ENCODE measurements at places on chromosomes 3 and 15.

- no peak for DNase-seq
- H3K27me3 ChIP-seq = peaks cover 3% of the 10 kb centered on the region
- H3K4me3 ChIP-seq = no peak overlapping the region
- H3K4me1 ChIP-seq = no peaks in the 10 kb centered on the region
- no peaks in the 10 kb centered on the region for H3K36me3 ChIP-seq
Measured at GRCh38 chr15:74172701-74173379, 670 bp upstream of the ISLR start.

GRCh38 chr15:69107025-69107620 is 53.3 kb upstream of the GLCE start:
- H3K4me3 ChIP-seq = no peak overlapping the region
- H3K27ac ChIP-seq = peak overlapping the region; percentile 1
- DNase-seq = no peak
- peaks cover 42% of the 10 kb centered on the region for H3K4me1 ChIP-seq

- H3K27me3 ChIP-seq = no peaks in the 10 kb centered on the region
- H3K4me1 ChIP-seq = no peaks in the 10 kb centered on the region
- DNase-seq = no peak
- H3K27ac ChIP-seq = no peak overlapping the region
- no peak overlapping the region for H3K4me3 ChIP-seq
- no peaks in the 10 kb centered on the region for H3K36me3 ChIP-seq
Measured at GRCh38 chr15:87224404-87224803, 1032.1 kb downstream of the NTRK3 start.

DNA sequence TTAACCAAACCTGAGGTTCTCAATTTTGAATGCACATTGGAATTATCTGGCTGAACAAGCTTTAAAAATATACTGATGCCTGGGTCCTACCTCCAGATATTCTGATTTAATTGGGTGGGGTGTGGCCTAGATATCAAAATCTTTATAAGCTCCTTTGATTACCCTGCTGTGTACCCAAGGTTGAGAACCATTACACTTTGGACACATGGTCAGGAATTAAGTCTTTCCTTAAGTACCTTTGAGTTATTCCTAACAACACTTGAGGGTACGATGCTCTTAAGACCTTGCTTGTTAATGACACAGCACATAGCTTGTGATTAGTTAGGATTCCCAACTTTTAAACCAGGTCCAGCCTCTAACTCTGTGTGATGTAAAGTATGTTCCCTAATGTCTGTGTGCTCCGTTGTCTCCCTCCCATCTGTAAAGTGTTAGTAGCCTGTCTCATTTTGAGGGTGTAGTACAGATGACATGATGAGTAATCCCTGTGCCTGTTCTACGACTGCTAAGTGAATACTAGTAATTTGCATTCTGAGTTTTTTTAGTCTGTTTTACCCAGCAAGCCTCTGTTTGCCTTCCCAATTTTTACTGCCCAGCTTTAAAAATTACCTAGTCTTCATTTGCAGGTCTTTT is 154.9 kb downstream of the KLHL25 start:
- peaks cover 46% of the 10 kb centered on the region for H3K4me1 ChIP-seq
- DNase-seq = no peak
- H3K27ac ChIP-seq = peak overlapping the region; percentile 71
- peaks cover 44% of the 10 kb centered on the region for H3K36me3 ChIP-seq
- H3K27me3 ChIP-seq = no peaks in the 10 kb centered on the region

DNA sequence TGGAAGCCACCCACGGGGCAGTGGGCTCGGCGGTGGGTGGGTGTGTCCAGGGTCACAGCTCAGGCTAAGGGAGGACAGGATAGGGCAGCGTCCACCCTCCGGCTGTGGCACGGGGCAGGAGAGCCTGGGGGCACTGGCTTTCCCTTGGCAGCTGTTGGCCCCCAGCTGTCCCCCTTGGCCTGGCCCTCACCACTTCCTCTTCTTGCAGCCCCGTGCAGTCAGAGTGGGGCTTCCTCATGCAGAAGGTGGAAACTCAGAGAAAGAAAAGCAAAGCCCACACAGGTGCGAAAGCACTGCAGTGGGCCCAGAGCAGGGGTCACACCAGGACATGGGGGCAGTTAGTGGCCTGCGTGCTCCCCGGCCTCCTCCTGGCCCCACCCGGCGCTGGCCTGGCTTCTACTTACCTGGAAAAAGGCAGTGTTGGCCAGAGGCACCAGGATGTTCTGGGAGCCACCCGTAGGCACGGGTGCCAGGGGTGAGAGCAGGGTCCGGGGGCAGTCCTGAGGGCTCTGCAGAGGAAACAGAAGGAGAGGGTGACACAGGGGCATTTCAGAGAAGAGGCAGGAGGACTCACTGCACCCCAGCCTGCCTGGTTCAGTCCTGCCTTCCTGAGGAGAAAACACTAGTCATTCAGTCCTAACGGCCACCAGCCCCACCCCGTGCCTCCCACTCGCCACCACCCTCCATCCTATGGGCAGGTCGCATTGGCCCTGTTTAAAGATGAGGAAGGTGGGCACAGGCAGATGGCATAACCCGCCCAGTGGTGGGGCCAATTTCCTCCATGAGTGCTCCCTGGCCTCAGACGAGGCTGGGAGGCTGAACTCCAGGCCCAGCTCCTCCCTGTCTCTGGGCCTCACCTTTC is 28.3 kb downstream of the PLXND1 start:
- no peaks in the 10 kb centered on the region for H3K27me3 ChIP-seq
- no peak overlapping the region for H3K4me3 ChIP-seq
- H3K27ac ChIP-seq = peak overlapping the region; percentile 69
- no peaks in the 10 kb centered on the region for H3K36me3 ChIP-seq

- peaks cover 22% of the 10 kb centered on the region for H3K36me3 ChIP-seq
- H3K4me3 ChIP-seq = peak overlapping the region; percentile 93
- peaks cover 34% of the 10 kb centered on the region for H3K4me1 ChIP-seq
Measured at GRCh38 chr15:44427756-44428724, 611 bp downstream of the CTDSPL2 start.

DNA sequence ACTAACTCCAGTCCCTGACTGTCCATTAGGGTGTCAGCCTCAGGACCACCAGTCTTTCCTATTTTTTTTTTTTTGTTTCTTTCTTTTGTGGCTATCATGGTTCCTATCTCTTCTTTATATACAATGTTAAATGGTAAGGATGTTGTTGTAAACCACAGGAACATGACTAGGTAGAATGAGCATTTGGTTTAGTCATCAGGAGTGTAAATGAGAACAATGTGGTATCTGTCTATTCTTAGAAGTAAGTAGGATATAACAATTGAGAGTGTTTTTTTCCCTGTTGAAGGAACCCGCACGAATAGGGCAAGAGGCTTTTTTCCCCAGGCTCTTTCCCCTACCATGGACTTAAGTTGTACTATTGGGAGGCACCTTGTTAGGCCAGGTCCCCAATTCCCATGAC is 880.3 kb upstream of the GBE1 start:
- DNase-seq = no peak
- H3K4me1 ChIP-seq = no peaks in the 10 kb centered on the region
- H3K27me3 ChIP-seq = no peaks in the 10 kb centered on the region
- H3K27ac ChIP-seq = no peak overlapping the region
- no peak overlapping the region for H3K4me3 ChIP-seq
- no peaks in the 10 kb centered on the region for H3K36me3 ChIP-seq

- H3K27ac ChIP-seq = no peak overlapping the region
- DNase-seq = no peak
Measured at GRCh38 chr3:35383216-35383615, 256.1 kb upstream of the ARPP21 start.
